8988T (cell line): ENCODE measurements at places on chromosomes 12 and 14.

GRCh38 chr12:95085612-95086011, 12.2 kb upstream of the NR2C1 start:
- no peak for DNase-seq

DNA sequence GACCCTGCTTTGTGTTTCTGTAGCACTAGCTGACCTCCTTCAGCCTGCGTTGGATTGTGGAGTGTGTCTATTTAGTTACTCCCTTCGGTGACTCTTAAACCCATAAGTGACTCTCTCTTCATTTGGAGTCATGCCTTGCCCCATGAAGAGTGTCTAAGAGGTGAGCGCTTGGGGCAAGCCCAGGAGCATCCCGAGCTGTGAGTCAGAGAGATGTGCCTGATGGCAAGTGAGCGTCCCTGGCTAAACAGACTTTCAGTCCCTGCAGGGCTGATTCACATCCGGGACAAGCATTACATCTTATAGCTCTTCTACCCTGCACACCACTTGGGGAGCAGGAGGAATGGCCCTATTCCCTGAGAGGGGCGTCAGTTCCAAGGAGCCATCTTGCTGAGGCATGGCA, 24.3 kb upstream of the ATF1 start:
- no peak for DNase-seq

- no peak for DNase-seq
These were observed 59.1 kb upstream of the MED13L start for GRCh38 chr12:116336542-116337065.

GRCh38 chr12:2383325-2384028, 330.7 kb downstream of the CACNA1C start:
- DNase-seq = no peak

- no peak for DNase-seq
These were observed 22.3 kb upstream of the PPP2R5E start for GRCh38 chr14:63565448-63565847.

DNA sequence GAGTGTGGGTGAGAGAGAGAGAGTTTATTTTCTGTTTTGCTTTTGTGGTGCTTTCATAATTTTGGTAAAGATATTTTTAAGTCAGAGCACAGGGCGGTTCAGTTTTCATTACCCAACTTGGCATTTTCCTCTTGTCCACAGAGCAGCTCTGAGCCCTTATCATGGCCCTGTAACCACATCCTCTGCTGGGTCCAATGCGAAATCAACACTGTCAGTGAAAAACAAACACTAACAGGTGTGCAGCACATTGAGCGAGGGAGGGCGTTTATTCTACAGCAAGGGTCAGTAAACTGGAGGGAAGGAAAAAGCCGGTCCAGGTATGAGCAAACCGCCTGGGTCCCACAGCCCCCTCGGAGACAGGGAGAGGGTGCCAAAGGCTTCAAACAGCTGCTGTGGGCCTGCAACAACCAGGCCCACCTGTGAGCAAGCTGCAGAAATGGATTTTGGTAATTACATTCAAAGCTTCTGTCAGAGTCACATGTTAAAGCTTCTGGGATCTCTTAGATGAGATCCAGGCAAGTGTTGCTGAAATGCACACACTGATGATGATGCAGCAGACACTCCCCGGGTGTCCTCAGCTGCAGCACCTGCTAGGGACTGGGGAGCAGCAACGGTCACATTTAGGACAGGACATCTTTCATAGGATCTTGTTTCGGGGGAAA, 132.7 kb upstream of the DYRK2 start:
- no peak for DNase-seq
